ENCODE measurements at places on chromosomes 11 and 22. TPM values are rescaled to one million over a fixed set of nuclear protein-coding genes. Genes with fewer than 3 reads are reported as not detected.

Gene TMEM191B
- total RNA-seq, result 7.6 TPM

Gene CASP1
- 158 TPM for total RNA-seq

Gene SHANK3
- total RNA-seq, result 50.6 TPM

Gene BIRC3
- 17.8 TPM for total RNA-seq

DNA sequence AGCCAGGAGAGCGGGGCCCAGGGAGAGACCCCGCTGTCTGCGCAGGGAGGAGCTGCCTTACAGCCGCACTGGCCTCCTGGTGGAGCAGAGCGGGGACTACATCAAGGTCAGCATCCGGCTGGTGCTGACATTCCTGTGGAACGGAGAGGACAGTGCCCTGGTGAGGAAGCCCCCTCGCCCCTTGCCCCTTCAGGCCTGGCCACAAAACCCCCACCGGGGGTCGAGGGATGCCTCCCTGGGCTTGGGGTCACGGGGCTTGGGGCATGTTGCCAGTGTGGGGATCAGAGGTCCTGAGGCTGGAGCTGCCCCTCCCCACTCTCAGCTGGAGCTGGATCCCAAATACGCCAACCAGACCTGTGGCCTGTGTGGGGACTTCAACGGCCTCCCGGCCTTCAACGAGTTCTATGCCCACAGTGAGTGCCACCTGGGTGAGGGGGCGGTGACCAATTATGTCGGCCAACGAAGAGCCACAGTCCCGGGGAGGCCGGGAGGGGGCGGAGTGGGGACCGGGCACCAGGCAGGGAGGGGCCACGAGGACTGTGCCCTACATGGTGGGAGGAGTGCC is 4.2 kb downstream of the MUC5B start:
- no peaks in the 10 kb centered on the region for H3K36me3 ChIP-seq
- no peak overlapping the region for H3K27ac ChIP-seq
- no peaks in the 10 kb centered on the region for H3K4me1 ChIP-seq
- H3K4me3 ChIP-seq, result no peak overlapping the region
- peak; percentile 32 for DNase-seq
- H3K27me3 ChIP-seq, result peaks cover 59% of the 10 kb centered on the region

- H3K4me3 ChIP-seq, result peak overlapping the region; percentile 18
- H3K36me3 ChIP-seq, result peaks cover 2% of the 10 kb centered on the region
- H3K27ac ChIP-seq, result no peak overlapping the region
- no peaks in the 10 kb centered on the region for H3K4me1 ChIP-seq
- no peak for DNase-seq
Observed at GRCh38 chr11:61777234-61778090, 14.9 kb downstream of the TMEM258 start.

DNA sequence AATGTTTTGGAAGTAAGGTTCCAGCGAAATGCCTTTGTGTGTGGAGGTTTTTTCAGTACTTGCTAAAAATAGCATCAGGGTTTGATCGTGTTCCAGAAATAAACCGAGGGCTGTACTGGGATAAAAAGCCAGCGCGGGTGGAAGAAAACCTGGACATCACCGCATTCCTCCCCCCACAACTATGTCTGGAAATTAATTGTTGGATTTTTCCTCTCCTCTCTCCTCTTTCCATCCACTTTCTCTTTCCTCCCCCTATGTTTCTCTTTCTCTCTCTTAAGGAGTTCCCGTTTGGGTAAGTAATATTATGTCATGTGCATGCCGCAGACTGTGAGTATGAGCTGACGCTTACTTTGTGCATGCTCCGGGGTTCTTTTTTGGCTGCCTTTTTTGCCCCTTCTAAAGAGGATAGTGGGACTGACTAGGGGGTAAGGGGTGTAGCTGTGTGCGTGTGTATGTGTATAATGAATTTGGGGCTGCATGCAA is 104.2 kb upstream of the HSD17B12 start:
- H3K36me3 ChIP-seq, result no peaks in the 10 kb centered on the region
- H3K27ac ChIP-seq, result no peak overlapping the region
- peaks cover 96% of the 10 kb centered on the region for H3K27me3 ChIP-seq
- H3K4me3 ChIP-seq, result peak overlapping the region; percentile 33

GRCh38 chr22:36873614-36874308 is 13.0 kb downstream of the NCF4 start:
- peaks cover 19% of the 10 kb centered on the region for H3K4me1 ChIP-seq
- H3K27me3 ChIP-seq, result no peaks in the 10 kb centered on the region
- peaks cover 4% of the 10 kb centered on the region for H3K36me3 ChIP-seq
- H3K4me3 ChIP-seq, result no peak overlapping the region

DNA sequence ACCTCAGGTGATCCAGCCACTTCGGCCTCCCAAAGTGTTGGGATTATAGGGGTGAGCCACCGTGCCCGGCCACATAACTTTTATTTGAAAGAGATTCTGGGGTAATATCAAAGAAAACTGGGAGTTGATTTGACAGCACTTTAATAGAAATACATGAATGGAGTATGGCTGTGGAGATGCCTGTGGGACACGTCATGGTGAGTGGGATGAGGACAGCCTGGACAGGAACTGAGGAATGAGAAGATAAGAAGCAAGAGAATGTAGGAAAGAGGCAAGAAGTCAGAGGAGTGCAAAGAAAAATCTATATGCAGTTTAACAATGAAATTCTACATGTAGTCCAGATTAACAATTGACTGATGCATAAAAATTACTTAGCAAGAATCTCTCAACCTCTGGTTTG is 31.0 kb downstream of the SLC22A6 start:
- no peak overlapping the region for H3K4me3 ChIP-seq
- H3K27me3 ChIP-seq, result no peaks in the 10 kb centered on the region
- H3K4me1 ChIP-seq, result peaks cover 6% of the 10 kb centered on the region
- H3K27ac ChIP-seq, result no peak overlapping the region

DNA sequence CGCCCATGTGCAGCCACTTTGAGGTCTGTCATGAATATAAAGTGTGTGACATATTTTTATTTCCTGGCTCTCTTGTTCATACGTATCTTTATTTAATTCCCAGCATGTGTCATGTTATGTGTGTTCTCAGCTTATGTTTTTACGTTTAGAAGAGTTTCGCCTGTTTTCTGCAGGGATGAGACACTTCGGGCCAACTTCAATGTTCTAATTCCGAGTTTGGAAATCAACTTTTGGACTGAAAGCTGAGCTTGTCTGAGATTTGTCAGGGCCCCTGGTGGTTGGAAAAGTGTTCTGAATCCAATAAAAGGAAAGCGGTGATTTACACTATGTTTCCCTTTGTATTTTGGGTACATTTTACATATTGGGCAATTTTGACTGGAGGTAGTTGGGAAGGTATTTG is 810.7 kb downstream of the TBC1D22A start:
- H3K36me3 ChIP-seq, result no peaks in the 10 kb centered on the region
- no peak overlapping the region for H3K4me3 ChIP-seq
- no peak for DNase-seq
- peaks cover 2% of the 10 kb centered on the region for H3K27me3 ChIP-seq

DNA sequence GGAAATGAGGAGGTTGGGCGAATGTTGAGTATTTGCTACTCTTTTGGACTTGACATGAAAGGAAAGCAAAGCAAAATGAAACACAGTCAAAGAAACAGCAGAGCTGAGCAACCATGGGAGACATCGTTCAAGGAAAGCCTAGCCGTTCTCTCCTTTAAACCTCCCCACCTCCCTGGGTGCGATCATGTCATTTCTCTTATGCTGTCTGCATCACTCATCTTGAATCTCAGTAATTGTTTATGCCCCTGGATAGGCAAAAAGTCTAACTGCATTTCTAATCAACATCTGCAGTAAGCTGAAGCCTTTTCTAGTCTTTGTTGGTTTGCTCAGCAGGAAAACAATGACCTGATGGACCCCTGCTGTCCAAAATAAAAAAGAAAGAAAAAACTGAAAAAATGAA is 107.0 kb downstream of the MSANTD4 start:
- no peaks in the 10 kb centered on the region for H3K4me1 ChIP-seq
- no peaks in the 10 kb centered on the region for H3K27me3 ChIP-seq
- no peak for DNase-seq
- H3K27ac ChIP-seq, result no peak overlapping the region

DNA sequence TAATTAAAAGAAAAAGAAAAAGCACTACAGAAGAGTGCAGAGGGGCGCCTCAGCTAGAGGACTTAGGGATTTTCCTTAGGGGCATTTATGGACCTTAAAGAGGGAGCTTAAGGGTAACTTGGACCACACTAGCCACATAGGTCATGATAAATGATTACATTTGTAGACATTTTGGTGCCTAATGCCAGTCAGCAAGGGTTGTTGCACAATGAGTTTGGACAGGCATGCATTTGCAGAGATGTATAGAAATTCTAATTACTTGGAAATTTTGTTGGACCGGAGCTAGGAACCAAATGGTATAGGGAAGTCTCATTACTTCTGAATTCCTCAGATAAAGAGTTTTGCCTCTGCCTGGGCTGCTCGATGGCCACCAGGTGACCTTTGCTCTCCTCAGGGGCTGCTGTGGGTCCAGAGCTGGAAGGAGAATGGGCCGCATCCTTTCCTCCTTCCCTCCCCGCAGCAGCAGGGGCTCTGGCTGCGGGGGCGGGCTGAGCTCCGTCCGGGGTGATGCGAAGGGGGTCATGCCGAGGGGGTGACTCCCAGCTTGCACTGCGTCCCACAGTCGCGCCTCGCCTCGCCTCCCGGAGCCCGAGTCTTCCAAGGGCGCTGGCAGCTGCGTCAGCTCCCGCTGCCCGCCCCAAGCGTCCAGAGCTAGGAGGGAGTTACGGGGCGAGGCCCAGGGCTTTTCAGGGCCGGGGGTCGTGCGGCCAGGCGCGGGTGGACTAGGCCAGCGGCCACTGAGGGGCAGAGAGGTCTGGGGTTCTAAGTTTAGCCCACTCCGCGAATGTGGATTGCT is 20.3 kb upstream of the MALAT1 start:
- H3K4me1 ChIP-seq, result peaks cover 45% of the 10 kb centered on the region
- DNase-seq, result peak; percentile 64
- no peaks in the 10 kb centered on the region for H3K27me3 ChIP-seq
- peak overlapping the region; percentile 100 for H3K27ac ChIP-seq

DNA sequence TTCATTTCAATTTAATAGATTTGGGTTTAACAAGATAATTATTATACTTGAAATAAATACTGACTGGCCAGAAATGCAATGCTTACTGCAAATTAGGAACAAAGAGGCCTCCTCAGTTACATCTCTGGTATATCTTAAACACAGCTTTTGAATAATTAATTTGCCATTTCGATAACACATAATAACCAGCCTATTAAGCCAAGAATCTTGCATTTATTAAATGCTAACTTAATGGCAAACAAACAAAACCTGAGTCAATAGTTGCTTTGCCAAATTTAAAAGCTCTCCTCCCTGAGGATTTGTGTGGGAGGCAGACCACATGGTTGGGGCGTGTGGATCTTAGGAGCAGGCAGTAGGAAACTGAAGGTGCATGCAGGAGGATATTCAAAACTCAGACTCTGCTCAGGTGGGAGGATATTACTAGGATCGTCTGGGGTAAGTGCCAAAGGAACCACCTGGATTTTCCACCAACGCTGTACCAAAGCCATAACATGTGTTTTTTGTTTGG is 17.9 kb upstream of the FJX1 start:
- no peaks in the 10 kb centered on the region for H3K27me3 ChIP-seq
- H3K4me3 ChIP-seq, result no peak overlapping the region
- H3K27ac ChIP-seq, result no peak overlapping the region
- no peak for DNase-seq
- H3K4me1 ChIP-seq, result no peaks in the 10 kb centered on the region
- no peaks in the 10 kb centered on the region for H3K36me3 ChIP-seq

- no peak overlapping the region for H3K4me3 ChIP-seq
- H3K4me1 ChIP-seq, result no peaks in the 10 kb centered on the region
- no peak for DNase-seq
- no peaks in the 10 kb centered on the region for H3K27me3 ChIP-seq
- H3K36me3 ChIP-seq, result peaks cover 98% of the 10 kb centered on the region
- no peak overlapping the region for H3K27ac ChIP-seq
Observed at GRCh38 chr22:20805972-20806471, 32.1 kb downstream of the SERPIND1 start.

GRCh38 chr22:39205344-39206021 is 39.3 kb downstream of the PDGFB start:
- peak; percentile 21 for DNase-seq
- H3K4me3 ChIP-seq, result no peak overlapping the region
- no peaks in the 10 kb centered on the region for H3K36me3 ChIP-seq
- no peak overlapping the region for H3K27ac ChIP-seq
- peaks cover 13% of the 10 kb centered on the region for H3K4me1 ChIP-seq

DNA sequence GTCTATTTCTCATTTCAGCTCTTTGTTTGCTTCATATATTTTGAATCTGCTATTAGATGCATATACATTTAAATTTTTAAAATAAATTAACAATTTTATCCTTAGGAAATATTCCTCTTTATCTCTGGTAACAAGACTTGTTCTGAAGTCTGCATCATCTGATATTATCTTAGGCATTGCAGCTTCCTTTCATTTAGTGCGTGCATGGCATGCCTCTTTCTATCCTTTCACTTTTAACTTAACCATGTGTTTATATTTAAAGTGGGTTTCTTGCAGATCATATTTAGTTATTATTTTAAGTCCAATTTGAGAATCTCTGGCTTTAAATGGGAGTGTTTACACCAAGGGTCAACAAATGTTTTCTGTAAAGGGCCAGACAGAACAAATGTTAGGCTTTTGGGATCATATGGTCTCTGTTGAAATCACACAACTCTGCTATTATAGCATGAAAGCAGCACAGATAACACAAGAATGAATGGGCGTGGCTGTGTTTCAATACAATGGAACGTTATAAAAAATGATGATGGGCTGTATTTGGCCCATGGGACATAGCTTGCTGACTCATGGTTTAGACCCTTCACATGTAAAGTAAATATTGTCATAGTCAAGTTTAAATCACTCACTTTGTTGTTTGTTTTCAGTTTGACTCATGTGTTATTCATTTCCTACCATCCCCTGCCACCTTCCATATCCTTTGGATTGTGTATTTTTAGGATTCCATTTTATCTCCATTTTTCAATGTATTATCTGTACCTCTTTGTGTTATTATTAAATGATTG is 83.9 kb upstream of the SNX19 start:
- no peak overlapping the region for H3K4me3 ChIP-seq
- H3K4me1 ChIP-seq, result no peaks in the 10 kb centered on the region
- H3K27me3 ChIP-seq, result no peaks in the 10 kb centered on the region
- no peak for DNase-seq
- H3K27ac ChIP-seq, result no peak overlapping the region

DNA sequence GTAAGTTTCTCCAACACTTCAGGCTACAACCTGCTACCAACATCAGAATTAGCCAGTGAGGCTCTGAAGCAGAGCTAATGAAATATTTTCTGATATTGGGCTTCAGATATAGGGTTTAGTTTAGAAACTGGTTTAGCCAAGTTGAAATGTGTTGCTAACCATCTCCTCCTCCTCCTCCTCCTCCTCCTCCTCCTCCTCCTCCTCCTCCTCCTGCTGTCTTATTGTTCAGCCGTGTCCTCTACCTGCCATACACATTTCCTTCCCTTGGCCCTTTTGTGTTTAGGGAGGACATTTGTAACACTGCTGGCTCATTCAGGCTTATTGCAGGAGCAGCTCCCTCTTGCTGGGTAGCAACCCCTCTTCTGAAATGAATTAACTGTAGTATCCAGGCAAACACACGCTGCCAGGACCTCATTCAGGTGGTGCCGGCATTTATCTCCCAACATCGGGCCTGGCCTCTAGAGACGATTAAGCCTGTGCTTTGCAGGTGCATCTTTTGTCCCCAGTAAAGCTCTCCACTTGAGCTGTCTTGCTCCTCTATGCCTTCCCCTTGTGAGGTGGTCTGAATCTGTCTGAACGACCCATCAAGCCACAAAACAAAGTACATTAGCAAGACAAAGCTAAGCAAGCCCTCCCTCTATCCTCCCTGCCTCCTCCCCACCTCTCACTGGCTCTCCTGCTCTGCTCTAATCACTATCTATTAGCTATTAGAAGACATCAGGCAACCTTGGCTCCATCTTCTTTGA is 82.9 kb downstream of the KCNJ1 start:
- H3K4me3 ChIP-seq, result no peak overlapping the region
- no peaks in the 10 kb centered on the region for H3K27me3 ChIP-seq
- H3K36me3 ChIP-seq, result peaks cover 71% of the 10 kb centered on the region
- no peak overlapping the region for H3K27ac ChIP-seq
- H3K4me1 ChIP-seq, result no peaks in the 10 kb centered on the region

Data from lower lobe of right lung (tissue), 2 donors.